AG04449 (cell line): ENCODE measurements at places on chromosomes 4 and X.

DNA sequence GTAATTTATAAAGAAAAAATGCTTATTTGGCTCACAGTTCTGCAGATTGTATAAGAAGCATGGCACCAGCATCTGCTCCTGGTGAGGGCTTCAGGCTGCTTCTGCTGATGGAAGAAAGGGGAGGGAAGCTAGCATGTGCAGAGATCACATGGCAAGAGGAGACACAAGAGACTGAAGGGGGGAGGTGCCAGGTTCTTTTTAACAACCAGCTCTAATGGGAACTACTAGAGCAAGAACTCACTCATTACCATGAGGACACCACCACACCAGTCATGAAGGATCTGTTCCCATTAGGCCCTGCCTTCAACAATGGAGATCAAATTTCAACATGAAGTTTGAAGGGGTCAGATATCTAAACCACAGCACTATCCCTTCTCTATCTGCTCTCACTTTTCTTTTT lies 9.4 kb upstream of the COPS4 start:
- DNase-seq, result no peak

- no peak for DNase-seq
Measured at GRCh38 chr4:38519666-38520065, 144.3 kb upstream of the KLF3 start.

GRCh38 chr4:120855307-120856001 lies 67.1 kb downstream of the PRDM5 start:
- no peak for DNase-seq

- DNase-seq, result no peak
Measured at GRCh38 chrX:40685362-40685918, 38.1 kb upstream of the CXorf38 start.

DNA sequence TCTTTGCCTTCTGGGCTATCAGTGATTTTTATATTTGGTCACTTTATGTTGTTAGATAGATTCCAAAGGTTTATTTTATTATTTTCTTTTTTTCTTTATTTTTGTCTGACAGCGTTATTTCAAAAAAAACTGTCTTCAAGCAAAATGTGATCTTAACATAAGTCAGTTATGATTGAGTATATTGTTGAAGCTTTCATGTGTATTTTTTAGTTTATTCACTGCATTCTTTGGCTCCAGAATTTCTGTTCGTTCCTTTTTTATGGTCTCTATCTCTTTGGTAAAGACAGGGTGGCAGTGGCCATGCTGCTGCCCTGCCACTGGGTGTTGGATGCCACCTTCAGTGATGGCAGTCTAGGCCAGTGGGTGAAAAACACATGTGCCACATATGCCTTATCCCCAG lies at the start of gene MAGEC3:
MAGEC3 (plus strand) TSS at position 301 of the 400 bp plus-strand sequence; CDS start at position 301, 0 bp downstream.
- no peak for DNase-seq

- DNase-seq, result no peak
Measured at GRCh38 chr4:3420956-3421355, 20.8 kb upstream of the HGFAC start.

DNA sequence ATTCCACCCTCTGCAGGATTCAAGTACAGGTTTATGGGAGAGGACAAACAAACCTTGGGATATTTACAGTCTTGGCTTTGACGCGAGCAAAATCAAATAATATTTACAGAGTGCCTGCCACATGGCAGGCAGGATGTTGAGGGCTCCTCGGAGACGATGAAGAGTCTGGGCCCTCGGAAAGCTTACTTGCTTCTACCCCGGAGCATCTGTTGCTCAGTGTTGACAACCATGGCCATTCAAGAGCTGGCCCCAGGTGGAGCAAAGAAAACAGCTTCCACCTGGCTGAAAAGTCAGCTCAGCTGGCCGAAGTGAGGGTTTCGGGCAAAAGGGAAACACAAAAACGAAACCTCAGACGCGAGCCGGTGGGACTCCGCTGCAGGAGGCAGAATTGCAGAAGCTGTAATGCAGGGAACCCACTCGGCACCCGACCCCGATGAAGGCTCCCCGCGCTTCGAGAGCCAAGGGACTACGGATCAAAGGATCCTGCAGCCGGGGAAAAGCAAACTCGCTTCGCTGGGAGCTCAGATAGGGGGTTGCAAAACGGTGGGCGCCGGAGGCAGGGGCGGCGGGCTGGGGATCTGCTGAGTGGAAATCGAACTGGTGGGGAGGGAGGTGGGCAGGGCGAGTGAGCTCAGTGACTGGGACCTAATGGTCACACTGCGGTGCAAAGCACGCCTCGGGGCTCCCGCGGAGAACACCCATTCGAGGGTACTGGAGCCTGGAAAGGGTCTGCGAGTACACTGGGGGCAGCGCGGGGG lies 805 bp downstream of the ATP8A1 start:
- no peak for DNase-seq

DNA sequence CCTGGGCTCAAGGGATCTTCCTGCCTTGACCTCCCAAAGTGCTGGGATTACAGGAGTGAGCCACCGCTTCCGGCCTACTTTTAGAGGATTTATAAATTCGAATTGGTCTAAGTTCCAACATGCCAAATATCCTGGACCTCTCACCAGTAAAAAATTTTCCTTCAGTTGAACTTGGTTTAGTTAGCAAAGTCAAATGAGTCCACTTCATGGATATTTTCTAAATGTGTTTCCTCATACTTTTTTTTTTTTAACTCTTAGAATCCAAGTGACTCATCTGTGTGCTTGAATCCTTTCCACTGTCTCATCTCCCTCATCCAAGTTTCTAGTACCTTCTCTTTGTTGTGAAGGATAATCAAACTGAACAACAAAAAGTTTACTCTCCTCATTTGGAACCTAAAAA lies 49.7 kb downstream of the RBM47 start:
- DNase-seq, result peak; percentile 69

DNA sequence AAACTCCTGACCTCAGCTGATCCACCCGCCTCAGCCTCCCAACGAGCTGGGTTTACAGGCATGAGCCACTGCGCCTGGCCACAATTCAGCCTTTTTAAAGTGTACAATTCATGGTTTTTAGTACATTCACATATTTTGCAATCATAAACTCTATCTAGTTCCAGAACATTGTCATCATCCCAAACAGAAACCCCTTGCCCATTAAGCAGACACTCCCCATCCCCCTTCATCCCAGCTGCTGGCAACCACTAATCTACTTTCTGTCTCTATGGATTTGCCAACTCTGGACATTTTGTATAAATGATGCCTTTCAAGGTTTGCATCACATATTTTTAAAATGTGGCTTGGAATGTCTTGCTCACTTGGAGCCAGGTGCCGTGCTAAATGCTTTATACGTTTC lies 4.5 kb downstream of the CD99L2 start:
- DNase-seq, result no peak

DNA sequence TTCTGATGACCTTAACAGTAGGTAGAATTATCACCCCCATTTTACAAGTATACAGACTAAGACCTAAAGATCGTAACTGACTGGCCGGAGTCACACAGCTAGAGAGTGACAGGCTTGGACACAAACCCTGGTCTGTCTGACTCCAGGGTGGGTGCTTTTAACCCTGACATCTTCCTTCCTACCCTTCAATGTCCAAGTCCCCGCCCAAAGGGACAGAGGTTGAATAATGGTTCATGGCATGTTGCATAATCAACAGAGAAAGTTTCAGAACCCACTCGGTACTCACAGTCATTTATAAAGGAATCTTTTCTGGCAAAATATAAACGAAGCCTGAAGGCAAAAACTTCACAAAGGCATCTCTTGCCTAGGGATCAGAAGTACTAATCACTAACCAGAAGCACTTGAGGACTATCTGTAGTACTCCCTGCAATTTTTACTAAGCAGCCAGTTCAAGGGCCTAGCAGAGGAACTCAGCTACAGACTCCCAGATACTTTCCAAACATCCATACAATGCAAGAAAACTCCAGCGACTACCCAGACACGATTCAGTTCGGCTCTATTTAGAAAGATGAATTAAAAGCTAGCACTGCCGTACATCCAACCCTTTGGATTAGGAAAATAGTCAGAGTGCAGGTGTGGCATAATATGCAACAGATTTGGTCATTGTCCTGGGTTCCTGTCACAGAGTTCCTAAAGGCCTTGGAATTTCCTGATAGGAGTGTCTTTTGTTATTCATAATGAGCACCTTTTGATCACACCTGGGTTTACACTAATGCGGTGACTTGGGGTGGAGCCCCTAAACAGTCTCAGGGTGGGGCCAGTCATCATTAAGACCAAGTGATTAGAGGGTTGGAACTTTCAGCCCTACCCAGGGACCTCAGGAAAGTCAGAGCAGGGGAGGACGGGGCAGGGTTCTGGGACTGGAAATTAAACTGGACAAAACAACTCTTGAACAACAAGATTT lies 44.0 kb downstream of the RELL1 start:
- DNase-seq, result no peak

GRCh38 chrX:119708936-119709335 lies 16.0 kb upstream of the SEPTIN6 start:
- DNase-seq, result no peak

- no peak for DNase-seq
Measured at GRCh38 chr4:168569931-168570276, 73.1 kb downstream of the PALLD start.

- no peak for DNase-seq
Measured at GRCh38 chr4:24372881-24373280, 211.5 kb downstream of the DHX15 start.

- no peak for DNase-seq
Measured at GRCh38 chrX:39331082-39331704, 529.9 kb downstream of the MID1IP1 start.

DNA sequence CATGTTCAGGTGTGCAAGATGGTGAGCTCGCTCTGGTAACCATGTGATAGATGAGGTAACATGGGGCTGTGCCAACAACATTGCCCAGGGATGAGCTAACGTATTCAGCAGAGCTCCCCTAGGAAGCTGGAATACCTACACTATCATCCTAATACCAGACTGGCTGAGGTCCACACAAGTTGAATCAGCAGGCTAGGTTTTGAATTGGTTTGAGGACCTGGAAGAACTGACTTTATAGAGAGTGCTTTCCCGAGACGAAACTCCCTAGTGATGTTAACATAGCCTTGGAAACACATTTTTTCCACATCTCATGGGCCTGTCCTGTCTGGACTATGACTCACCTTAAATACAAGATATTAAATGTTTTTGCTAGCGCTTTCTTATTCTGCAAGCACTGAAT lies 56.7 kb downstream of the IGFBP7 start:
- no peak for DNase-seq

DNA sequence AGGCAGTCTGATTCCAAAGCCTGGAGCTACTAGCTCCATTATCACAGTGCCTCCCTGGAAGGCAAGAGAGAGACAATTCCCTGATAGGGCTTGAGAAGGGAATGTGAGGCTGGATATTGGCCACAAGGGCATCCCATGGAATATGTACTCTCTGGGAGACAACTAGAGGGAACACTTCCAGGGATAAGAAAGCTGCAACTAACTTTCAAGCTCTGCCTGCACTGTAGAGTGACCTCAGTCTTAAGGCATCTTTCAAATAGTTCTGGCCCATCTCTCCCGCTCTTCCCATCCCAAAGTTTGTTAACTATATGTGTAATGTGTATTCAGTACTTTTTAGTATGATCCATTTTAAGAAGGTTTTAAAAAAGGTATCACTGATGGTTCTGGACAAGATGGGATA lies 13.1 kb upstream of the RNF212 start:
- DNase-seq, result no peak

DNA sequence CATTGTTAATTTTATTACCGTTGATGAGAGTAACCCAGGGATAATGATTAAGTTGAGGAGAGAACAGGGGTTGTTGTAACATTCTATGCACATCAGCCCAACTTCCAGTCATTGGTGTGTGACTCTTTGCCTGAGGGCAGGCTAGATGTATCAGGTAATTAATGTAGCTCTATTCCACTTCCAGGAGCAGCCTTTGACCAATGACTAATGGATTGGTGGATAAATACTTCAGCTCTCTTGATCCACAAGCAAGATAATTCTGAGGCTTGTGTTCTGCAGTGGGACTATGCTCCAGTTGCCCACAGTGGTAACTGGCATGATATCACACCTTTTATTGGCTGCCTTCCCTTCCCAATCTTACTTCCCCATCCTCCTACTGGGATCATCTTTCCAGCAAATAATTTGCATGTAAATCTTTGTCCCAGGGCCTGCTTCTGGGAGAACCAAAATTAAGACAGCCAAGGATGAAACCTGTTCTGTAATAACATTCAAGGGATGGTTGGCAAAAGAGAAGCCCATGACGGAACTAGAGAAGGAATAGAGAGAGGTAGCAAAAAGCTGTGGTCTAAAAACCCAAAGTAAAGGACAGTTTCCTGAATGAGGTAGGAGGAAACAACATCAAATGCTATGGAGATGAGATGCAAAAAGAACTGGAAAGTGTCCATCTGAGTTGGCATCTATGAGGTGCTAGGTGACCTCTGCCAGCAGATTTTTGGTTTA lies 241.4 kb upstream of the RPS6KA3 start:
- DNase-seq, result no peak

GRCh38 chrX:133610056-133610455 lies 194.8 kb upstream of the GPC4 start:
- no peak for DNase-seq

- DNase-seq, result no peak
Measured at GRCh38 chr4:126807132-126807531, 825.6 kb upstream of the INTU start.

DNA sequence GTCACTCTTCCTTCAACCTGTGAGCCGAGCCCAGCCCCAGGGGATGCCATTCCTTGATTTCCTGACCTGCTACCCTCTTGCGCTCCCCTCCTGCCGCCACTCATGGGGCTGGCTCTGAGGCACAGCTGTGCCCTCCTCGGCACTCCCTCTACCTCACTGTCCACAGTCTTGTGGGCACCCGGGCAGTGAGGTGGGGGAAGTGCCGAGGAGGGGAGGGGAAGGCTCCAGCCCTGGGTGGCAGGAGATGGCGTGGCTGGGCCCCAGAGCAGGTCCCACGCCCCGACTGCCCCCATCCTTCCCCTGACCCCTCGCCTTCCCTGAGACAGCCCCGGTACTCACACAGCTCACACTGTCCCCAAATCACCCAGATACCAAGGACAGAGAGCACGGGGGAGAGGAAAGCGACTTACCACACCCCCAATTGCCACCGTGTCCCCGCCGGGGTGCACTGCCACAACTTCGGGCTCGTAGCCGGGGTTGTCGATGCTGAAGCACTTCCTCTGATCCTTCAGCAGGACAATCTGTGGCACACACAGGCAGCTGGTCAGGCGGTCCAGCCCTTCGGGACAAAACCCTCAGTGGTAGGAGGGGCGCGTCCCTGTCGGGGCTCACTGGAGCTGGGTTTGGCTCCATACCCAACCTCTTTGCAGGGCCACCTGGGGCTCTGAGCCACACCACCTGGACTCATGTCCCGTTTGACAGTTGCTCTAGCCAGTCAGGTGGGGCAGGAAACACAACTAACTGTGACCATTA lies 37.9 kb downstream of the WDR1 start:
- DNase-seq, result no peak

DNA sequence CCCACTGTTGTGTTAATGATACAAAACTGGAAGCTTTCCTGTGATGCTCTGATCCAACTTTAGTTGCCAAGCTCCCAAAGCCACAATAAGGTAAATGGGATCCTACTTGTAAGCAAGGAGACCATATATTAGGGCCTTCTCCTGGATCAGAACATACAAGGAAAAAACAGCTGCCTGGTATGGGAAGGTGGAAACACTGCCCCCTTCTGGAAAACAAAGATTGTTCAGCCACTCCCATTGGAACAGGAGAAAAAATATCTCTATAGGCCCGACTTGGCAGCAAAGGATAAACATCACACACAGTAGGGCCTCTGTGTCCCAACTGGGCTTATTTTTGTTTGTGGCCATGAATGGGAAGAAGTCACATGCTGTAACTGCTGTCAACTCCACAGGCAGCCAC lies 166.5 kb downstream of the TBX22 start:
- DNase-seq, result no peak
